ENCODE measurements at places on chromosomes 5 and 9. TPM values are rescaled to one million over a fixed set of nuclear protein-coding genes. Genes with fewer than 3 reads are reported as not detected.

GRCh38 chr9:21153336-21154017 is 11.8 kb upstream of the IFNW1 start:
- DNase-seq, result no peak

DNA sequence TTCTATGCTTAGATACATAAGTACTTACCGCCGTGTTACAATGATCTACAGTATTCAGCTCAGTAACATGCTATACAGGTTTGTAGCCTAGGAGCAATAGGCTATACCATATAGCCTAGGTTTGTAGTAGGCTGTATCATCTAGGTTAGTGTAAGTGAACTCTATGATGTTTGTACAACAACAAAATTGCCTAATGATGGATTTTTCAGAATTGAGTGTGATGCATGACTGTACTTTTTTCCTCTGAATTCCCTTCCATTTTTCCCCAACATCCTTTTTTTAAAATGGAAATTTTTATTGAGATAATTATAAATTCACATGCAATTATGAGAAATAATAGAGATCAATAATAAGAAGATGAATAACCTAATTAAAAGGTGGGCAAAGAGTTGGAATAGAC is 67.9 kb upstream of the TNFSF8 start:
- no peak for DNase-seq

The SLC34A1 gene
- 0.85 TPM for total RNA-seq

DNA sequence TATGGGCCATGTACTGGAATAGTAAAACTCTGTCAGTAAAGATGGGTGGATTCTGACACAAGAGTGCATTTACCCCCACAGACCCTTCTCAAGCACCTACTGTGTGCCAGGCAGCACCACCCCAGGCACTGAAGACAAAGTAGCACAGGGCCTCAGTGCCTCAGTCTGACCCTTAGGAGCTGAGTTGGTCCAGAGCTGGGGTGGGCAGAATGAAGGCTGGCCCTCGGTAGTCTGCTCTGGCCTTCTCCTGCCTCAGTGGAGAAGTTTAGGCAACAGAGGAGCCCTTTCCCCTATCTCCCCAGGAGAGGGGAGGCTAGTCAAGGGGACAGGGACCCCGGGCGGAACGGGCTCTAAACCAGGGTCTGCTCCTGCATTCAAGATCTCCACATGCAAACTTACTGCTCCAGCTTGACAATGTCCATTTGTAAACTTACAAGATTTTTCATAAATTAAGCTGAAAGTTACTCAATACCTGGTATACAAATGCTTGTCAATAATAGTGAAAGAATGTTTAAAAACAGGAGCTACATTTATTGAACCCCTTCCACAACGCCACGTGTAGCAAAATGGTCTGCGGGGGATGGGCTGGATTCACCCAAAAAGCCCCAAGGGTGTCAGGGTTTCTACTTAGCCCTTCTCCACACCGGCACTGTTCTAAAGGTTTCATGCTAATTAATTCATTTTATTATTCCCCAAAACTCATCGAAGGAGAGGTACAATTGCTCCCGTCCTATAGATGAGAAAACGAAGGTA is 1.5 kb downstream of the VDAC1 start:
- peak; percentile 47 for DNase-seq

The C5orf58 gene
- total RNA-seq, result not detected

The FOXD4 gene
- 0.15 TPM for total RNA-seq

The CCDC187 gene
- total RNA-seq, result not detected

The COX7C gene
- 350 TPM for total RNA-seq

The ROPN1L gene
- 2.4 TPM for total RNA-seq

The MSMP gene
- total RNA-seq, result not detected

DNA sequence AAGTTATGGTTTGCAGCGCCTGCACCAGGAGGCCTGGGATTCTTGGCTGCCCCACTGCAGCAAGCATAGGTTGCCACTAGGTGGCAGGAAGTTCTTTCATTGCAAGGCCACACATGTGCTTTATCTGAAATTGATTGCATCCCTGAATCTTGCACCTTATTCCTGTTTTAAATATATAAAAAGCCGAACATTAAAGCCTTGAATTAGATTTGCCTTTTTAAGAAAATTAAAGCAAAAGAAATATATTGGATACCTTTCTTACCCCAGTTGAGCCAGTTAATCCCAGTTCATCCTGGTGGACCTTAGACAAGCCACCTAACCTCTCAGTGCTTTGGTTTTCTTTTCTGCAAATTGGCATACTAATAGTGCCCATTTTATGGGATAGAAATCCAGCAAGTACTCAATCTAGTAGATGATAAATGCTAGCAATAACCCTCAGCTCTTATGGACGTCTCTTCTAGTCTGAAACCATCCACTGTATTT is 6.3 kb upstream of the TRMT10B start:
- peak; percentile 71 for DNase-seq

GRCh38 chr5:112616812-112617547 is 120.7 kb upstream of the APC start:
- DNase-seq, result no peak

The ARL10 gene
- total RNA-seq, result 9.0 TPM

- DNase-seq, result no peak
These were observed 63.5 kb downstream of the PTPDC1 start for GRCh38 chr9:94147776-94148175.

DNA sequence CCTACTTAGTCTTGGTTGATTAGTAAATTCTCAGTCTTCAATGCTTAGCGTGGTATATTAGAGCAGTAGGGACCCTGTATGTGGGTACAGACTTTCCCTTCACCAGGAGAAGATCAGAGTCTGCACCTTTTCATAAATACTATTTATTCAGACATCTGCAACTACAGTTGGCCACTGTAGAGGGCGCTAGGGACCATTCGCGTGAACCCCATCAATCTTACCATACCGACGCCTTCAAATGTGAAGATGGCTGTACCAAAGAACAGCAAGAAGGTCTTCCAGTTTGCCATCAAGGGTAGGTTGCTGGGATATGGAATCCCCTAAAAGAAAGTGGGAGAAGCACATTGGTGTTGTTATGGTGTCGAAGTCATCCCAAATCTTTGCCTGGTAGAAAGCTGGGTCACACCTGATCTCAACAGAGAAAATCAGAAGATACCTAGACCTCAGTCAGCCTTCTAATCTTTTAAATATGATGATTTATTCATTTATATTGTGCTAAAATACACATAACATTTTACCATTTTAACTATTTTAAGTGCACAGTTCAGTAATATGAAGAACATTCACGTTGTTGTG is 19.1 kb downstream of the SLC36A3 start:
- no peak for DNase-seq

DNA sequence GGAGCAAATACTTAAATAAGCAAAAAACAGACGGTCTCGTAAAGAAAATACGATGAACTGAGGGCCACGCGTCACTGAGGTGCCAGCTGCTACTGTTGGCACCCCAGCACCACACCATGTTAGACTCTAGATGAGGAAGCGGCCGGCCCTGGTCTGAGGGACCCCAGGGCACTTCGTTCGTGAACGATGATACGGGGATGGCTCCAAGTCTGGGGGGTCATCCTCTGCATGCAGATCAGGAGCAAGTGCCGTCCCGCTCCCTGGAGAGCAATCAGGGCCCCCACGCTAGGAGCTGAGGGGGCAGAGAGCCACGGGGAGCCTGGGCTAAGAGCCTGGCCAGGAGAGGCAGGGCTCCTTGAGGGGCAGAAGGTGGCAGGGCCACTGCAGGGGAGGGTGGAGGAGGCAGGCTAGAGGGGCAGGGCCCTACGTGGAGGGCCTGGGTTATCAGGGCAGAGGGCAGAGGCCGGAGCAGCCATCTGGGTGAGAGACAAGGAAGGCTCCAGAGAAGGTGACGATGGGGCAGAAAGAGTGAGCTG is 24.1 kb downstream of the SARDH start:
- no peak for DNase-seq

The PIP5KL1 gene
- 1.8 TPM for total RNA-seq

GRCh38 chr5:65695162-65695755 is 26.6 kb downstream of the SGTB start:
- DNase-seq, result no peak

GRCh38 chr5:125969011-125969813 is 454.0 kb upstream of the GRAMD2B start:
- DNase-seq, result no peak

GRCh38 chr9:134410071-134410834 is 84.0 kb downstream of the RXRA start:
- no peak for DNase-seq

The PAXX gene
- total RNA-seq, result 94.8 TPM

The NRARP gene
- 1.6 TPM for total RNA-seq

GRCh38 chr9:104144336-104144735 is 50.2 kb downstream of the SMC2 start:
- DNase-seq, result no peak

DNA sequence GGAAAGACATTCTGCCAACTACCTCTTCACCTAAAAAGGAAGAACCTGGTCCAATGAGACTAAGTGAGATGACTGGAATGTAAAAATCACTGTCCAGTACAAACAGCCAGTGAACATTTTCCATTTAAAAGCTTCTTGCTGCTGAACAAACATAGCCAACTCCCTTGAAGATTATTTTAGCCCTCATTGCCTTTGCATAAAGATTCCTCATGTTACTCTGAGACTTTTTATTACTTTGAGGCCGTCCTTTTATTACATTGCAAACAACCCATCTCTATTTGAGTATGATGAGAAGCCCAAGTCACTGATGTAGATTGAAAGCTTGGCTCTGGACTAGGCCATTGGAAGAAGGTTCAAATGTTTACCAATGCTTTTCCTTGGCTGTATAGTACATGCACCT is 649.8 kb downstream of the CETN3 start:
- no peak for DNase-seq

GRCh38 chr9:37951671-37952449 is 47.9 kb upstream of the SLC25A51 start:
- no peak for DNase-seq

DNA sequence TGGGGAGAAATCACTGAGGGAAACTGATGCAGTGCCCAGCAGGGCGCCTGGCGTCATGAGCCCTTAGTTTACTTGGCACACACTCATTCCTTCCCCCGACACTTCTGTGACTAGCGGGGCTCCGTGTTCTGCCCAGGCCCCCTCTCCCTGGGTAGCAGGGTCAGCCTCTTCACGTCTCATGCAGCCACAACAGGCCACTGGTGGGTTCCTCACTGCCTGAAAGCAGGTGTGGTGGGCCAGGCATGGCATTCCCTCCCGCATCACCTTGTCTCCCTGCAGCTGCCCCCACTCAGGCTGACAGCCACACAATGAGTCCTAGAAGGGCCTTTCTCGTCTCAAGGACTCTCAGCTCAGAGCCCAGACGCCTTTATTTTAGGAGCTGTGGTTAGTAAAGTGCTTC is 51.1 kb upstream of the CPLX2 start:
- DNase-seq, result no peak

The TRAF1 gene
- total RNA-seq, result 114 TPM

GRCh38 chr9:97593960-97594359 is 39.2 kb downstream of the TSTD2 start:
- DNase-seq, result no peak

DNA sequence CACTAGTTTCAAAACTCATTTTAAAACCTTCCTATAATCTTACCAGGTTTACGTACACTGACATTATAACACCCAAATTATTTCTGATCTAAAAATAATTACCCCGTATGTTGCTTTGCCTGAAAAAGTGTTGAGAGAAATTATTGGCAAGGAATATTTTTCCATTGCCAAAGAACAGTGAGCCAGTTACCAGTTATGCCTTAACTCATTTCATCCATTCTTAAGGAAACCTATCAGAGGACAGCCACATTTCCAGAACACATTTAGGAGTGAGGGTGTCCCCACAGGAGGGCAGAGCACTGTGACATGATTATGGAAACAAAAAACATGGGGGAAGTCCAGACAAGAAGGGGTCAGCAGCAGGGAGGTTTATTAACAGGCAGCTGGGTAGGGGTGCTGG is 52.2 kb downstream of the GABBR2 start:
- no peak for DNase-seq

DNA sequence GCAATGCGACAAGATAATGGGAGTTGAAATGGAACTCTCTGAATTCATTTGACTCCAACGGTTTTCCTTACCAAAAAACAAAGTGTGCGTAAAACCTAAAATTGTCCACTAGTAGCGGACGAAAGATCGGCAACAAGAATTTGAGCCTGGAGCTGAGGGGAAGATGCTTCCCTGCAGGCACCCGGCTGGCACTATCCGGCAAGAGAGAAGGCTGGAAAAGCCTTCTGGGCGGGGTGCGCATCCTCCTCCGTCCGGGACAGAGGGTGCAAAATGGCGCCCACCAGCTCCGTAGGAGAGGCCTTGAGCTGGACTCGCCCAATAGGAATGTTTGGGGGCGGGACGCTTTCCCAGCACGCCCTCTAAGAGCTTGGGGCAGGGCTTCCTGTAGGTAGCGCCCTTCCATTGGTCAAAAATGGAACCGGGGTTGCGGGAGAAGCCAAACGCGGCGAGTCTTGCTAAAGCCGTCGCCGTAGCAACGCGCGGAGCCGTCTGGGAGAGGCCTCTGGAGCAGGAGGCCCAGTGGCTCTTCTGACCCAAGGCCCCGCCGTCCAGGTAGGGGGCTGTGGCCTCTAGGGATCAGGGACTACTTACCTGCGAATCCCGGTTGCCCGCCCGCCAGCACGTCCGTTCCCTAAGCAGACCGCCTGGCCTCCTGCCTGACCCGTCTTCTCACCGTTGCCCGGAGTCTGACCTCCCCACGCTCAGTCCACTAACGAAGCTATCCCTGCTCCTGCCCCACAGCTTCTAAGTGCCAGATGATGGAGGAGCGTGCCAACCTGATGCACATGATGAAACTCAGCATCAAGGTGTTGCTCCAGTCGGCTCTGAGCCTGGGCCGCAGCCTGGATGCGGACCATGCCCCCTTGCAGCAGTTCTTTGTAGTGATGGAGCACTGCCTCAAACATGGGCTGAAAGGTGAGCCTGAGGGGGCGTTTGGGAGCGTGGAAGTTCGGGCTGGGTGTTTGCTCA is 9.2 kb downstream of the RUFY1 start:
- peak; percentile 95 for DNase-seq

The F2R gene
- total RNA-seq, result 44.7 TPM

The MEGF10 gene
- total RNA-seq, result not detected

The GRIN3A gene
- not detected for total RNA-seq

The TSPAN17 gene
- total RNA-seq, result 31.5 TPM

The TMC1 gene
- total RNA-seq, result not detected

DNA sequence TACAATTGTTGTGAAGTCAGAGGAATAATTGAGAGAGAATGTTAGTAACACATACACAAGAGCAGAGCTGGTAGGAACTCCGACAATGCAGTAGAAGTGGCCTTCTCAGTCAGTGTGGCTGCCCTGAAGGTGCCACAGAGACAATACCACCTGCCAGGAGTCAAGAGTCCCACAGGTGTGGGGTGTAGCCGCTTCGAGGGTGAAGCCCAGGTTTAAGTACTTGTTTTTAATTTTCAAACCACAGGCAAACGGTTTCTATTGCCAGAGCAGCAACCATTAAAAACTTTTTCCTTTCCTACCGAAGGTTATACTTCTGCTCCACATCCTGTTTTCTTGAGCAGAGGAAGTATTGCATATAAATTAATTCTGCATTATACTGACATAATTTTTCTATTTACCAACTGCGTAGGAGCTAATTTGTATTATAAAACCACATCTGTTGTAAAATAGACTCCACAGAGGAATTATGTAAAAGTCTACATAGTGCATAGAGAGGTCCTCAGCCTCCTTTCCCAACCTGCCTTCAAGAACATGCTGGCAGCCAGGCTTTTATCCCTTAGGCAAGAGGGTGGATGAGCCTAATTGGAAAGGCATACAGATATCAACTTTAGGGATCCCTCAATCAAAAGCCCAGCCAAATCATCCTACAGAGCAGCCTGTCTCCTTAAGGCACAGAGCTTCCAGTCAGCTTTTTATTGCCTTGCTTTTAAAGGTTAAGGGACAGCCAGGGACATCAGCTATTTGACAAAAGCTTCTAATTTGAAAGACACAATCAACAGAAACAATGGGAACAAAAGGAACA is 12.9 kb upstream of the ACTBL2 start:
- no peak for DNase-seq

GRCh38 chr5:177457852-177458681 is 11.5 kb downstream of the PRR7 start:
- DNase-seq, result no peak
